ENCODE measurements at places on chromosomes 4 and X. TPM values are rescaled to one million over a fixed set of nuclear protein-coding genes. Genes with fewer than 3 reads are reported as not detected.

KCTD8 gene
- total RNA-seq, result 0.86 TPM

NEUROG2 gene
- total RNA-seq, result not detected

ABCG2 gene
- 3.5 TPM for total RNA-seq

STBD1 gene
- 16.3 TPM for total RNA-seq

ANXA10 gene
- total RNA-seq, result 0.17 TPM

RTL9 gene
- total RNA-seq, result 0.17 TPM

YIPF7 gene
- total RNA-seq, result not detected

CT45A3 gene
- not detected for total RNA-seq

NAP1L5 gene
- total RNA-seq, result 8.5 TPM

All from mucosa of gallbladder (tissue), 1 donor.